Stimulated activated naive CD4-positive, alpha-beta T cell treated with Interleukin-2 at 50 U/mL for 16 hours (primary cell): ENCODE measurements at places on chromosomes 6 and 20.

DNA sequence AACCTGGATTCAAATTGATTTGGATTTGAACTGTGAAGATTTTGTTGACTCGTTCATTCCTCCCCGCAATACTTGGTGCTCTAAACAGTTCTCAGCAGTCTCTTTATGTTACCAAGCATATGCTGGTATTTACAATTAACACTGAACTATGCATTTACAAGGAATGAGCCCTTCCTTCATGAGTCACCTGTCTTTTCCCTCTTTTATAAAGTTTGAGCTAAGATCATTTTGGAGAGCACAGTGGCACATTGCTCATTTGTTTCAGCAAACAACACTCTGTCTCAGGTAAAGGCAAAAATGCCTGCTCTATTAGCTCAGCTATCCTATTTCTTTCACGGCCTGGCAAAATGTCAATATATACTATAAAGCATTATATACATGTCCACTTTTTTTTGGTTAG, 285.4 kb downstream of the PHACTR1 start:
- DNase-seq: no peak

- no peak for DNase-seq
Observed at GRCh38 chr20:12949429-12949980, 59.3 kb upstream of the SPTLC3 start.

GRCh38 chr6:26570027-26570809, 26.5 kb upstream of the ABT1 start:
- DNase-seq: no peak

DNA sequence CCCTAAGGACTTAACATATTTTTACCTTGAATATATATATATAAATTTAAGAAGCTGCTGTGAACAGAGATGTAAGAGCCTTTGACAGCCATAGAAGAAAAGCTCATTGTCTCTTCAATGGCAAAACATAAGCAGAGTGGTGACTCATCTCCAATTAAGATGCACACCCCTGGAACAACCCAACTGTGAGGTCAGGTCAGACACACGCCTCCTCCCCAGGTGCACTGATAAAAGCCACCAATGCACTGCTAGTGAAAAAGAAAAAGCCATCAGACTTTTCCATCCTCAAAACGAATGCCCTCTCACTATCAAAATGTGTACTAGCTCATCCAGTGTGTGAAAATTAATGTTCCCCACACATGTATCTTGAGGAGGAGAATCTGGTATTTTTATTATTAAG, 100.1 kb downstream of the SMLR1 start:
- DNase-seq: no peak

- no peak for DNase-seq
Observed at GRCh38 chr6:136178749-136179148, 71.4 kb downstream of the MTFR2 start.

DNA sequence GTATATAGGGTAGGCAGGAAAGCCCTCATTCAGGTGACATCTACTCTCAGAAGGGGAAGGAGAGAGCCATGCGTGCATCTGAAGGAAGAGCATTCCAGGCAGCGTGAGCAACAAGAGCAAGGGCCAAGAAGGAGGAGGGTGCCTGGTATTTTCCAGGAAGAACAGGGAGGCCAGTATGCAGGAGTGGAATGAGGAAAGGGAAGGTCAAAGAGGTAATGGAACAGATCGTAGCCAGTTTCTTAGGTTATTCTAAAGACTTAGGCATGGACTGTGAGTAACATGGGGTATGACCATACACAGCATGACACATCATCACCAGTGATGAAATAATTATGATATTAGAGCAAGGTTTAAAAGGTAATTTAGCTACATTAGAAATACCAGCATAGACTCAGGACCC, 24.1 kb downstream of the ALDH8A1 start:
- DNase-seq: no peak

- DNase-seq: no peak
Observed at GRCh38 chr6:43334466-43335095, 26.0 kb upstream of the CRIP3 start.

DNA sequence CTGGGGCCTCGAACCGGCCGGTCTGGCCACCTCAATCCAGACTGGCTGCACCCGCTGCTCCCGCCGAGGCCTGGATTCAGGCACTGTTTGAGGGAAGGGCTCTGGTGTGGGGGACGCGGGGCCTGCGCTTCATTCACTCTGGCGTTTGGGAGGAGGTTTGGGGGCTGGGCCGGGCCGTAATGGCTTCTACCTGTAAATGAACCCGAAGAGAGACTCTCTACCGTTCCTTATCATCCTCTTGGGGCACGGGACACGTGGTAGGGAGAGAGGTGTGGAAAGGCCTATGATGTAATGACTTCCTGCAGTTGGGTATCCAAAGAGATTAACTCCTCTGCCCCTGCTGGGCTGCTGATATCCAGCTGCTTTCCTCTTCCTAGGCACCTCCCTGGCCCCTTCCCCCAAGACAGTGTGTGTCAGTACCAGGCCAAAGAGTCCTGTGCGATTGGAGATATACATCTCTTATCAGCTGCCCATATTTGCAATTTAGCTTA, 1.8 kb downstream of the FOXO3 start:
- DNase-seq: no peak

GRCh38 chr6:6001443-6001842, 5.3 kb downstream of the NRN1 start:
- no peak for DNase-seq

GRCh38 chr6:145279993-145280392, 455.3 kb downstream of the EPM2A start:
- DNase-seq: no peak

GRCh38 chr6:72560721-72561593, 60.9 kb upstream of the KCNQ5 start:
- DNase-seq: no peak

DNA sequence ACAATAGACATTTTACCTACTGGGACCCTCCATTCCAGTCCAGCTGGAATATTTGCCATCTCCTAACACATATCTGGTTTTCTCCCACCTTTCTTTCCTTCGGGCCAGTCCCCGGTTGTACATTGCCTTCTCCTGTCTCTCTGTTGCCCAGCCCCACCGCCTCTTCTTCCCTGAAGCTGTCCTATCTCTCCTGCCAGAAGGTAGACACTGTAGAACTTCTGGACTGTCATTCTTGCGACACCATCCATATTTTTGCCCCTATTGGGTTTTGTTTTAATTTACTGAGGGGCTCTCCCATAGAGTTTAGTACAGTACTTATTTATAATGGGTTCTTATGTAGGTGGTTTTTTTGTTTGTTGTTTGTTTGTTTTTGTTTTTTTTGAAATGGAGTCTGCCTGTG, 4.9 kb downstream of the PTK7 start:
- no peak for DNase-seq
